ENCODE measurements at places on chromosomes 7 and 10. TPM values are rescaled to one million over a fixed set of nuclear protein-coding genes. Genes with fewer than 3 reads are reported as not detected.

Gene SH2D4B
- 0.31 TPM for total RNA-seq

Gene POLR1F
- 32.2 TPM for total RNA-seq

- peak overlapping the region; percentile 30 for H3K27ac ChIP-seq
- H3K27me3 ChIP-seq, result no peaks in the 10 kb centered on the region
- H3K4me1 ChIP-seq, result peaks cover 100% of the 10 kb centered on the region
- peak; percentile 94 for DNase-seq
- peak overlapping the region; percentile 24 for H3K4me3 ChIP-seq
Observed at GRCh38 chr10:72331575-72332422, 22.9 kb downstream of the DNAJB12 start.

DNA sequence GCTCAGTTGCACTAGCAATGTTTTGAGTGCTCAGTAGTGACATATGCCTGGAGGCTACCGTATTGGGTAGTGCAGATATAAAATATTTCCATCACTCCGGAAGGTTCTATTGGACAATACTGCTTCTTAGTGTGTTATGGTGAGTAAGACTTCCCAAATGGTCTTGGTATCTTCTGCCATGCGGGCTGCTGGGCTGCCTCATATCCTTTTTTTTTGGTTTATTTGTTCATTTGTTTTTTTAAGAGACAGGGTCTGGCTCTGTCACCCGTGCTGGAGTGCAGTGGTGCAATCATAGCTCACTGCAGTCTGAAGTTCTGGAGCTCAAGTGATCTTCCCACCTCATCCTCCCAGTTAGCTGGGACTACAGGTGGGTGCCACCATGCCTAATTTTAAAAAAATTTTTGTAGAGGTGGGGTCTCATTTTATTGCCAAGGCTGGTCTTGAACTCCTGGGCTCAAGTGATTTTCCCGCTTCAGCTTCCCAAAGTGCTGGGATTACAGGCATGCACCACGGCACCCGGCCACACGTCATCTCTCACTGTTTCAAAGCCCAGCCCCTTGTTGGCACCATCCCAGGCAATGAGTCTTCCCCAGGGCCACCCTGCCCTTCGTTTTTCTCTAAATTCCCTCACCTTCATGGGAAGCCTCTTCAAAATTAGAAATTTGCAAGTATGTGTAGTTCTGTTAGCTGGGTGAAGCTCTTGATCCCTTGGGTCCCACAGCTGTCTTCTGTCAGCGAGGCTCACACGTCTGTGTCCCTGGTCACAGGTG, 111.0 kb upstream of the KLF14 start:
- H3K27me3 ChIP-seq, result no peaks in the 10 kb centered on the region
- H3K36me3 ChIP-seq, result no peaks in the 10 kb centered on the region
- no peaks in the 10 kb centered on the region for H3K4me1 ChIP-seq
- H3K4me3 ChIP-seq, result no peak overlapping the region
